ENCODE measurements at places on chromosomes 3 and 15. TPM values are rescaled to one million over a fixed set of nuclear protein-coding genes. Genes with fewer than 3 reads are reported as not detected.

The DUOXA2 gene
- polyA plus RNA-seq, result not detected

The FBXL2 gene
- polyA plus RNA-seq, result 82.0 TPM

The TUBGCP4 gene
- polyA plus RNA-seq, result 13.0 TPM

The STRC gene
- polyA plus RNA-seq, result 2.5 TPM

The SEC22A gene
- 32.7 TPM for polyA plus RNA-seq

The BUB1B gene
- 50.0 TPM for polyA plus RNA-seq

The CD276 gene
- 70.4 TPM for polyA plus RNA-seq

The NANOGP8 gene
- not detected for polyA plus RNA-seq

The TUSC7 gene
- polyA plus RNA-seq, result not detected

The FAM43A gene
- 0.59 TPM for polyA plus RNA-seq

The SNTN gene
- not detected for polyA plus RNA-seq

The SLC6A20 gene
- not detected for polyA plus RNA-seq

The PYGO1 gene
- polyA plus RNA-seq, result 25.0 TPM

The ACSBG1 gene
- 0.32 TPM for polyA plus RNA-seq

The TEX55 gene
- not detected for polyA plus RNA-seq

The SNX22 gene
- 0.38 TPM for polyA plus RNA-seq

The GOLGA6L7 gene
- polyA plus RNA-seq, result not detected

The ATRIP gene
- 10.3 TPM for polyA plus RNA-seq

The TRAK1 gene
- 39.3 TPM for polyA plus RNA-seq

The AGBL1 gene
- 0.12 TPM for polyA plus RNA-seq

The NRG4 gene
- polyA plus RNA-seq, result 1.4 TPM

Data from neural cell (in vitro differentiated cells).